CD4-positive, alpha-beta T cell treated with Interleukin-6 at 100 ng/mL for 8 hours (primary cell): ENCODE measurements at places on chromosomes 1 and 21.

- no peak for DNase-seq
Observed at GRCh38 chr1:35361638-35362037, 93.1 kb downstream of the ZMYM4 start.

DNA sequence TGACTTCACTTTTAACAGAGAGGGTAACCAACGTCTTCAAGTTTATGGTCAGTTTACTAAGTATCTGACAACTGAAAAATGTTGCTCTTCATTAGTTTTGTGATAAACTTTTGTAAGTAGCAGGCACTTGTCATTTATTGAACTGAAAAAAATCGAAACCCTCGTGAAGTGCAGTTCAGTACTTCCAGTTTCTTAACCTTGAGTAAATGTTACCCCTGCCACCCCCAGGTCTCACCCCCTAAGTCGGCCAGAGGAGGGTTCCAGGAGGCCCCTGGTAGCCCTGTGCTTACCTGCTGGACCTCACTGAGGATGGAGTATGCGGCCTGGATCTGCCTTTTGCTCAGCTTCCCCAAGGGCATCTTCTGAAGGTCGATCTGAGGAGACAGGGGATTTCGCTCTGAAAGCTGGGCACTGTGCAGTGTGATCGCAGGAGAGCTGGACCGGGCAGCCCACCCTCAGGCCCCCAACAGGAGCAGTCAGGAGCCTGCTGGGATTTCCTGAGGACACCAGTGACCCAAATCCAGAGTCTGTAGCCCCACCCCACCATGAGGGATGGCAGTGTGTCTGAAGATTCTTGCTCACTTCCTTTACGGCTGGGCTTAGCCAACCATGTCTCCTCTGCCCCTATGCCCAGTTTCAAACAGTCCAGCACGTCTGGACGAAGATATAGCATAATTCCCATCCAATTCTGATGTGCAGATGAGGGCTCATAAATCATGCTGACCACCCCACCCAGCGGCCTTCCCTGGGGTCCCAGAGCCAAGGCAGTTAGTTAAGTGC is 37.6 kb downstream of the PARP1 start:
- no peak for DNase-seq

DNA sequence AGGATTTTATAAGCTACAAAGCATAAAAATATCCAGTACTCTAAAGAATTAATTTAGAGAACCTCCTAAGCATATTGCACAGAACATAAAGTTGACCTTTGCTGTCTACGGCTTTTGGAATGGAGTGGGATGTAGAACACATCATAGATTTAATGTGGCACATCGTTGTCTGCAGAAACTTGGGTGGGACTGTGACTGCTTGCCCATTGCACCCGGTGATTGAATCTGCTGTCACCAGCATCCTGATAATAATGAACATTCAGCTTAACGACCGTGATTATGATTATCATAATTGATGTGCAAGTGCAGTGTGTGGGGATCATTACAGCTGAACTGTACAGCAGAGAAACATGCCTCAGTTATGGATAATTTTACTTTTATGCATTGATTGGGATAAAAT is 181.9 kb downstream of the SPATA17 start:
- no peak for DNase-seq

DNA sequence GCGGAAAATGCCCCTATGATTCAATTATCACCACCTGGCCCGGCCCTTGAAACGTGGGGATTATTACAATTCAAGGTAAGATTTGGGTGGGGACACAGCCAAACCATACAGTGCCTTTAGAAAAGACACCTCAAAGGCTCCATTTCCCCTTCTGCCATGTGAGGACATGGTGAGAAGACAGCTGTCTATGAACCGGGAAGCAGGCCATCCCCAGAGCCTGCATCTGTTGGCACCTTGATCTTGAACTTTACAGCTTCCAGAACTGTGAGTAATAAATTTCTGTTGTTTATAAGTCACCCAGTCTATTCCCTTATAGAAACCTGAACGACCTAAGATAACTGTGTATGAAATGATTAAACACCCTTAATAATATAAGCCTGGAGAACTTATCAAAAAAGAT is 61.6 kb downstream of the KIFAP3 start:
- DNase-seq: no peak

- DNase-seq: no peak
Observed at GRCh38 chr1:69292833-69293232, 274.9 kb upstream of the LRRC7 start.

GRCh38 chr21:40208206-40208947 is 341.1 kb downstream of the PCP4 start:
- DNase-seq: no peak

GRCh38 chr1:77631751-77632150 is 50.7 kb downstream of the ZZZ3 start:
- DNase-seq: no peak
